ENCODE measurements at places on chromosomes 2 and 18.

DNA sequence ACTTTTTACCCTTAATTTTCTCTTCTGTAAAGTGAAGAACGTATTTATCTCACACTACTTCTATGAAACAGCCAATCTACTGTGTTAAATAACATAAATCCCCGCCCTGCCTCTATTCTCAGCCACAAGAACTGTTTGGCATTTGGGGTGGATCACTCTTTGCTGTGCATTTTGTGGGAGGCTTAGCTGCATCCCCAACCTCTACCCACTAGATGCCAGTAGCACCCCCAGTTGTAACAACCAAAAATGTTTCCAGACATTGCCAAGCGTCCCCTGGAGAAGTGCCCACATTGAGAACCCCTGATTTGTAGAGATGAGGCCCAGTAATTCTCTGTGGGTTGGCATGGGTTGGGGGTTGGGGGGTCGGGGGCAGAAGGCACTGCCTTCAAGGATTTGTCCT is 94.7 kb upstream of the BOD1L2 start:
- no peak for DNase-seq

GRCh38 chr18:39380186-39380725 is 1814.7 kb upstream of the CELF4 start:
- DNase-seq = no peak

DNA sequence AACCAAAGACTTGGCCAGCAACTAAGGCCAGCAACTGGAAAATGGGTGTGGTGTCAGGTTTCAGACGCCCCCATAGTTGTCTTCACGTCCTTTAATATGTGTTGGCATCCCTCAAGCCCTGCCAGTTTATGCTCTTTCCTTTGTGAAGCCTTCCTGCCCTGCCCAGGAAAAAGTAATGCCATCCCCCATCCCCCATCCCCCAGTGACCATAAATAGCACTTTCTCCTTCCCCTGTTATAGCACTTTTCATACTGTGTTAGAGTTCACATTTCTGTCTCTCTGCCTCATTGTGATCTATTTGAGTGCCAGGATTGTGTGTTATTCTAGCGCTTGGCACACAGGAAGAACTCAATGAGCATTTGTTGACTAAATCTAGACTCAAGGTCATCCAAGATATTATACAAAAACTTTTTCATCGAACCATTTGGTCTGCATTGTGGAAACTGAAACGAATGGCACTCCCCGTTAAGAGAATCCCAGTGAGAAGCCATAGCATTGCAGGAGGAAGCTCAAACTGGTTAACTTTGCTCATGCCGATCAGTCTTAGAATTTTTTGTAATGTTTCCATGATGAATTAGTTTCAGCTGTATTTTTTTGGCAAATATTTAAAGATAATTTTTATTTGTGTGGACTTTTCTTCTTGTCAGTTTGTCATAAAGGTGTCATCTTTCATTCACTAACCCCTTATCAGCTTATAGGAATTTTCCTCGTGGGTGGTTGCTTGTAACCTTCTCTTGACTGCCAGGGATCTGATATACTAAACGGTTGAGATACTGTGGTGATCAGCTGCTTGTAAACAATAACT is 15.7 kb downstream of the CRIM1 start:
- no peak for DNase-seq

DNA sequence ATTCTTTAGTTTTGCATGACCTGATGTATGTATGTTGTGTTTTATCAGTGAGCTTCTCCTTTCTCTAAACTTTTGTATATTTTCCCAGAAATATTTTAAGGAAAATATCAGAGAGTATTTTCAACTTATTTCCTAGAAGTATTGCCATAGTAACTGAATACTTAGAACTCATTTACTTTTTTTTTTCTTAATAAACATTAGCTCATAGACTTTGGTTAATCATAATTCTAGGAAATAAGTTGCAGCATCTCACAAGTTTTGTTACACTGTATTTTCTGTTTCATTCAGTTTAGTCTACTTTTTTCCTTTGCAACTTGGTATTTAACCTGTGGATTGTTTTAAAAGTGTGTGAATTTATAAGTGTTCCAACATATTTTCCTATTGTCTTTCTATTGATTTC is 27.5 kb downstream of the SMCHD1 start:
- DNase-seq = no peak

DNA sequence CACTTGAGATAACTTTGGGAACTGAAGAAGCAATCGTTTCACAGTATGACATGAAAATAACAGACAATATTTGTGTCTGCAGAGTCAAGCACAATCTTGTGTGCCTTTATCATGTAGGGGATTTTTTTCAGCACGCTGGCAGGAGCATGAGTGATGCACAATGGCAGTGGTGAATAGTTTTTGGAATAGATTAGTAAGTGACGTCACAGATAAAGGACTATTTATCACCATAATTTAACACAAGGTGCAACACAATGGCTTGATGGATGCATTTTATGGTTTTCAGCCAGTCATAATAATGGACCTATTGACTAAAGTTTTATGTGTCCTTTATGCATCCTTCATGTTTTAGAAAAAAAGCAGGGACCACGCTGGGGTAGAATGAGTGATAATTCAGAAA is 559.8 kb upstream of the FANCL start:
- no peak for DNase-seq

GRCh38 chr2:176813621-176814049 is 399.0 kb upstream of the HNRNPA3 start:
- DNase-seq = no peak

DNA sequence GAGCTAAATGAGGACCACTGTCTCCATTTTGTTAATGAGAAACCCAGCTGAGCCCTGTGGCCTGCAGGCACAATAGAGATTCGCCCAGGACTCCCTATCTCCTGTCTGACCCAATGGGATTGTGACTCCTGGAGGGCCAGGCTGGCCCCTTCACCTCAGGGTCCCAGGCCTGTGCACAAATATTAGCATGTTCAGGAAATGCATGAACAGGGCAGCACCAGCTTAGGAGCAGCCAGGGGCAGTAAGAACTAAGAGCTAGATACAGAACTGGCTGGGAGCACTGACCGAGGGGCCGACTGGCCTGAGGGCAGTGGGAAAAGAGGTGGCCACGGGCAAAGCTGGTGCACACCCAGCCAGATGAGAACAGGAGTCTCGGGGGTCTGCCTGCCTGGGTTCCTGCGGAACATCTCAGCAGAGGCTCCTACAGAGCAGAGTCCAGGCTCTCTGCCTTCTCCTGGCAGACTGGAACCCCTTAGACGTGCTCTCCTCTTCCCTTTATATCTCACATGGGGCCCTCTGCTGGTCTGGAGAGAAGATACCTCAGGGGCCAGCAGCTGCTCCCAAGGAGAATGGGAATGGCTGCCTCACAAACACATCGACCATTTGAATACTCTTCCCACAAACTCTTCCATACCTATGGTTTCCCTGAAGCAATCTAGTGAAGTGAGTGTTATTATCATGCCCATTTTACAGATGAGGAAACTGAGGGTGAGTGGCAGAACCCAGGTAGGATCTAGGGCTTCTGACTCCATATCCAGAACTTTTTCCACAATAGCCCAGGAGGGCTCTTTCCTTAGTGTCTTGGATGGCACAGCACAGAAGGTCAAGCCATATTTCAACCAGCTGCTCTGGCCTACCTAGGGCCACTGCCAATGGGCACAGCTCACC is 77.6 kb upstream of the OTOF start:
- DNase-seq = no peak

DNA sequence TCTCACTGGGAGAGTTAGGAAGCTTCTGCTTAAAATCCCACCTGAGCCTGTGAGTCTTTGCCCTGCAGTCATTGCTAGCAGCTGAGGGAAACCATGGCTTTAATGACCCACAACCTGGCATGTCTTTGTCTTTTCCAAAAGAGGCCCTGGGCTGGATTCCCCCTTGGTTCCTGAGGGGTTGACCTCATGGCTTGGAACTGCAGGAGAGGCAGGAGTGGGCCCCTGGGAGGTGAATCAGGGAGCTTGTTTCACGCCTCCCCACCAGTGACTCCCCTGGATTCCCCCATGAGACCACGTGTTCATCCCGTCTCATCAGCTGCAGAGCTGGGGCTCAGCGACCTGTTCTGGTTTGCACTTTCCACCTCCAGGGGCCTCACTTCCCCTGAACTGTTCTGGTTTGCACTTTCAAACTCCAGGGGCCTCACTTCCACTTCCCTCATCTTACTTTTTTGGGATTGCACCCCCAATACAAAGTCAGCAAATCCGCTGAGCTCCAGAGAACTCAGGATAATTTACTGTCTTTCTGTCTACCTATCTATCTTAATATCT is 58.5 kb upstream of the TMEM18 start:
- DNase-seq = no peak

GRCh38 chr18:79520478-79521390 is 125.0 kb downstream of the NFATC1 start:
- no peak for DNase-seq

- no peak for DNase-seq
Observed at GRCh38 chr2:172647439-172647838, 88.2 kb upstream of the RAPGEF4 start.

DNA sequence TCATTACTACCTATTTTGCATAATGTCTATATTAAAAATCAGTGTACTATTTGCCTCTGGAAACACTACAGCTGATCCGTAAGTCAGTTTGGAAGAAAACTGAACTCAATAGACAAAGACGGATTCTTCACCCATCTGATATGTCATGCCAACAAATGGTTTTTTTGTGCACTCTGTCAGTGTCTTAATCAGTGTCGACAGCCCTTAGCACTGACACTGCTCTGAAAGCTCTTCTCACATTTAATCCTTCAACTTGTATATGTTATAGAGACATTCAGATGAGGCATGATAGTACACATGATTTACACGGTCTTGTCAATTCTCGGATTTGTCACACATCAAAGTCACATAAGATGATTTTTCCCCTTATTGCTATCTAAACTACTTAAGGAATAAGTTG is 347.5 kb upstream of the GALNT5 start:
- no peak for DNase-seq

GRCh38 chr2:167355821-167356220 is 467.5 kb downstream of the XIRP2 start:
- DNase-seq = no peak

DNA sequence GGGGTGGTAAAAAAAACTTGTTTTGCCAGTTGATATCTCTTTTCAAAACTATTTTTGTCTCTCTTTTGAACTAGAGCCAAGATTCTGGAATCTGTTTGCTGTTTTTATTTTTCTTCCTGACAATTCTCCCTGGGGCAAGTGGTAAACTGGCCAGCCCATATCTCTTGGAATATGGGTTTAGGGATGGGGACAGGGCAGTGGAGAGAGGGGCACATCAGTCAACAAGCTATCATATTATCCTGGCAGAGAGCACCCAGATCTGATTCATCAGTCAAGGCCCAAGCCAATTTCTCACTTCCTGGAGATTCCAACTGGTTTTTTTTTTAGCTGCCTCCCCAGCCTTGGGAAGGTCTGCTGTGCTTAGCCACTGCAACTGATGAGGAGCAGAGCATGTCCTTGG is 52.3 kb downstream of the ARHGAP28 start:
- no peak for DNase-seq

- DNase-seq = no peak
Observed at GRCh38 chr2:230715201-230715600, 2.6 kb downstream of the CAB39 start.

- DNase-seq = no peak
Observed at GRCh38 chr2:149800624-149801542, 213.3 kb upstream of the MMADHC start.

DNA sequence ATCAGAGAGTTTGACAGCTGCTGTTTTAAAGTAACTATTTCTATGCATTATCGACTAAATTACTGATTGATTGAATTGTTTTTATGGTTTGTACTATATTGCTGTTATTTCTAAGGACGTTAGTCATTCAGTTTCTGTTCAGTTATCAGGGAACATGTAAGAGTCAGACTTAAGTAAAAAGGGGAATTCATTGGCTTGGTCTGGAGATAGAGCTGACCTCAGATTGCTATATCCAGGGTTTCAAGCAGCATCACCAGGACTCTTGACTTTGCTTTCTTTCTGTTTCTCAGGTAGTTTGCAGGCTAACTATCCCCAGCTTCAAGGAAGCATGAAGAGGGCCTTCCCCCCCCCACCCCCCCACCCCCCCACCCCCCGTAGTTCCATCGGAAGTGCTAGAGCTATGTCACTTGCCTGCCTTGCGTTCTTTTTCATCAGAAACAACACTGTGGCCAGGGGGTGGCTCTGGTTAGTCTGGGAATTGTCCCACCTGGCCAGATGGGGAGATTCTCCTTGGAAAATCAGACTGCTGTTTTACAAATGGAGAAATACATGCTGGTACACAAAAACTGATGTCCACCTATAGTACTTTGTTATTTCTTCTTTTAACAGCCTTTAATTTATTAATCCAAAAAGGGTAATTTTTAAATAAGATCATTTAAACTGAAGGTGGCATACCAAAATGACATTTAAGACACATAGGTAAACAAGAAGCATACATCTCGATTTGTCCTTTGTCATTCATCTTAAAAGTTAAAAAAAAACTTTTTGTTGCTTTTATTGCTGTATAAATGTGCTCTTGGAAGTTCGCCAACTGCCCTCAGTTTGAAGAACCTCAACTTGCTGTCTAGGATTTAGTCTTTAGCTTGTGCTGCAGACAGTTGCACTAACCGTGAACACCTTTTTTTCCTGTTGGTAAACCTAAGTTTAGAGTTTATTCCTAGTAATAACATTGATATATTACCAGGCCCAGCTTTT is 9.4 kb downstream of the SMAD4 start:
- no peak for DNase-seq

- no peak for DNase-seq
Observed at GRCh38 chr2:180695586-180696401, 284.6 kb upstream of the UBE2E3 start.

GRCh38 chr2:128622371-128622770 is 303.7 kb upstream of the HS6ST1 start:
- peak; percentile 33 for DNase-seq

DNA sequence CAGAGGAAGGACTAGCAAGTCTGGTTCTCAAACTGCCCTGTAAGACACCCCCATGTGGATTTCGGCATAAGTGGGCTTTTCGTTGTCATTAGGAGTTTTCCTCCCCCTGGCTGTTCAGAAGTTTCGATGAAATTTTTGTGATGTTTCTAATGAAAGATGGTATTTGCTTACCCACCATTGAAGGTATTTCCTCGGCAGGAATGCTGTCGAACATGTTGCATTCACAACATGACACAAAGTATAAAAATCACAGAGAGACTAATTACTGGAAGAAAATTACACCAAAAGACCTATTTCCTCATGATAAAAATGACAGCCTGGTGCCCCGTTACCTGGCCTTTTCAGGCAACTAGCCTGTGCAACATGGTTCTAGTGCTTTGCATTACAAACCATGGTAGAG is 144.9 kb downstream of the TXNL1 start:
- DNase-seq = no peak

- no peak for DNase-seq
Observed at GRCh38 chr18:9455718-9456511, 19.4 kb upstream of the RALBP1 start.
